ENCODE measurements at places on chromosomes 2 and 18.

DNA sequence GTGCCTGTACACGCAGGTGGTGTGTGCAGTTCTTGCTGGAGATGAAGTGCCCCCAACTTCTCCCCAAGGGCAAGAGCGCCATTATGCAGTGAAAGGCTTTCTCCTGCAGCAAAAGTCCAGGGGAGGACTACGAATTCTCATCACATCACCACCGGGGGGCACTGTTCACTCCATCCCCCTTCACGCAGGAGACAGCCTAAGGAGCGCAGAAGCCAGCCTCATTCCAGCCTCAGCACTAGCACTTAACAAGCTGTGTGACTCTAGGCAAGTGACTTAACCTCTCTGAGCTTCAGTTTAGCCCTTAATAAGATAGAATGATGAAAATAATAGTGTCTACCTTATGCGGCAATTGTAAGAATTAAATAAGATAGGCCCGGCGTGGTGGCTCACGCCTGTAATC is 32.3 kb downstream of the DNMT3A start:
- peak; percentile 57 for DNase-seq

DNA sequence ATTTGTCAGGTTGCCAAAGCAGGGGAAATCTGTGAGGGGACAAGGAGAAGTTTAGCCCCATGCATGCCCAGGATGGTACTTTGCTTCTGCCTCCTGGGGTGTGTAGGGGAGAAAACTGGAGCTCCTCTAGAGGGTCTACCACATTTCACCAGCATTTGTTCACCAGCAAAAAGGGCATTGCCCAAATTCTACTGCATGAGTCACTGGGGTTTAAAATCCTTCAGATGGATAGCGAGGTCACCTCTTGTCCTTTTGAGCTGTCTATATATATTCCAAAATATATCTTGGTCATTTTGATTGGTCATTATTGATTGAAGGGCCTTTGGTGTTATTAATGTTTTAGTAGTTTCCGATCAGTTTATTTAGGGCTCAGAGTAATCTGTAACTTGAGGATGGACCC is 18.7 kb downstream of the FHOD3 start:
- DNase-seq: no peak

DNA sequence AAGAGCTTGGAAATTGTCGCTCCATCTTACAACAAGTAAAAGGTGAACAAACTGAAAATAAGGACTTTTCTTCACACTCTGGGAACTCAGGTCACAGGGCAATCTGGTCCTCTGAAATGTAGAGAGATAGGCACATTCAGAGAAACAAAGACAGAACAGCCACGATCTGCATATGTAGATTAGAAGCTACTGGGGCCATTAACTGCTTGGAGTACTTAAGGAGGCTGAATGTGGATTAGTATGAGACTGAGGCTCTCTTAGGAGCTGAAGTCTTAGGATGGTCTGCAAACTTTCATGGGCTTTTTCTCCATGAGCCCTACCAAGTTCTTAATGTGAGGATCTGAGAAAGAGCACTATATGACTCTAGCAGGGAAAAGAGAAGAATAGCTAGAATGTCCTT is 265.3 kb upstream of the NXPH2 start:
- no peak for DNase-seq

- no peak for DNase-seq
Observed at GRCh38 chr2:181314551-181314950, 142.6 kb upstream of the ITGA4 start.

DNA sequence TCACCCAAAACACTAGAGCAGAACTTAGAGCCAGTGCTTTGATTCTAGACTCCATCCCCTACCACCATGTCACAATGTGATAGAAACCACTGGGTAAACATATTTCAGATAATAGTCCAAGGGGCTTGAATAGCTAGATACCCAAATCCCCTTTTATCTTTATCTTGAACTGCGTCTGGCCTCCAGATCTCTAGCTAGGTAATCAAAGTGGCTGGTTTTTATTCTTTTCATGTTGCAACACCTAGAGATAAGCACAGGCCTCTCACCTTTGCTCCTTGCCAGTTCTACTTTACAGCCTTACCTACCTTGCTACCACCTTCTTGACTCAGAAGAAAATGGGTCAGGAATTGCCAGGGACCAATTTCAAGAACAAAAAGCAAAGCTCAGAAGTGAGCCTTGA is 171.2 kb downstream of the C1D start:
- no peak for DNase-seq

DNA sequence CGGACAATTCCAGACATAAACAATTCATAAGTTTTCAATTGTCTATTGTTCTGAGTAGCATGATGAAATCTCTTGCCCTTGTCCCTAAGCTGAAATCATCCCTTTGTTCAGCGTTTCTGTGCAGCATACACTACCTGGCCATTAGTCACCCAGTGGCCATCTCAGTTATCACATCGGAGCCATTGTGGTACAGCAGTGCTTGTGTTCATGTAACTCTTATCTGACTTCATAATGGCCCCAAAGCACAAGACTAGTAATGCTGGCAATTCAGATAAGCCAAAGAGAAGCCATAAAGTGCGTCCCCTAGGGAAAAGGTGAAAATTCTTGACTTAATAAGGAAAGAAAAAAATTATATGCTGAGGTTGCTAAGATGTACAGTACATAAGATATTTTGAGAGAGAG is 127.2 kb downstream of the FHOD3 start:
- DNase-seq: no peak

DNA sequence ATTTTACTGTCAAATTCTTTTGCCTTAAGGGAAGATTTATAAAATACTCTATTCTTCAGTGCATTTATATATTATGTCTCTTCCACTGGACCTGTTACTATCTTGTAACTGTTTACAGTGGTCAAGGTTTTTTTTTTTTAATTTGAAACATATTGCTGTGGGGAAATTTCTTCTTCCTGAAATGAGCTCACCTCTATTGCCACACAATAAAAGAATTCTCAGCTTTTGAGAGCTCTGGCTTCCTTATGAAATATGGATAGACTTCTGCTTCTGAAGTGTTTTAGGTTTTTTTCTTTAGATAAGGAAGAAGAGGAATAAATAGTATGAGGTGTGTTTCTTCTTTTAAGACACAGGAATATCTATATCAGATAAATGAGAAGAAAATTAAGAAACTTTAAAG is 7.7 kb downstream of the VRK2 start:
- DNase-seq: no peak

DNA sequence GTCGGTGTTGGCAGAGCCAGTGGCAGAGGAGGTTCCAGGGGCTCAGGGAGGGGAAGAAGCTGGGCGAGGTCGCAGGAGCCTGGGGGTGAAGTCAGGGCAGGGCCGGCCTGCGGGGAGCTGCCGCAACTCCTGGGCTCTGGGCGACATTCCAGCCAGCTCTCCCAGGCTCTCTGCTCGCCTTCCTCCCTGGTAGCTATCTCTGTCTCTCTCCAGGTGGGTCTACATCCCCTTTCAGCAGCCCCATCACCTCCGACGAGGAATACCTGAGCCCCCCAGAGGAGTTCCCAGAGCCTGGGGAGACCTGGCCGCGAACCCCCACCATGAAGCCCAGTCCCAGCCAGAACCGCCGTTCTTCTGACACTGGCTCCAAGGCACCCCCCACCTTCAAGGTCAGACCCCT is 27.0 kb downstream of the SPEG start:
- DNase-seq: no peak

- DNase-seq: no peak
Observed at GRCh38 chr2:107932488-107932887, 53.8 kb upstream of the SLC5A7 start.

DNA sequence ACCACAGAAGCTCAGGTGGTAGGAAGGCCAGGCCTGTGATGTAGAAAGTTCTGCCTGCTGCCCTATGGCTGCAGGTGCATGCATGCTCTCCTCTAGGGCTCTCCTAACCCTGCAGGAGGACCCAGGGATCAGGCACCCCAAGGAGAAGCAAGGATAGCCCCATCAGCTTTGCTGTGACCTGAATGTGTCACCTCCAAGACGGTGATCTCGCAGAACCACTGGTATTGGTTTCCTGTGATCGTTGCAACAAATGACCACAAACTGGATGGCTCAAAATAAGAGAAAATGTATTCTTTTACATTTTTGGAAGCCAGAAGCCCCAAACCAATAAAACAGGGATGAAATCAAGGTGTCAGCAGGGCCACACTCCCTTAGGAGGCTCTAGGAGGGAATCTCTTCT is 327.3 kb downstream of the BCL11A start:
- DNase-seq: no peak

GRCh38 chr2:29368659-29369040 is 253.4 kb downstream of the CLIP4 start:
- DNase-seq: no peak

DNA sequence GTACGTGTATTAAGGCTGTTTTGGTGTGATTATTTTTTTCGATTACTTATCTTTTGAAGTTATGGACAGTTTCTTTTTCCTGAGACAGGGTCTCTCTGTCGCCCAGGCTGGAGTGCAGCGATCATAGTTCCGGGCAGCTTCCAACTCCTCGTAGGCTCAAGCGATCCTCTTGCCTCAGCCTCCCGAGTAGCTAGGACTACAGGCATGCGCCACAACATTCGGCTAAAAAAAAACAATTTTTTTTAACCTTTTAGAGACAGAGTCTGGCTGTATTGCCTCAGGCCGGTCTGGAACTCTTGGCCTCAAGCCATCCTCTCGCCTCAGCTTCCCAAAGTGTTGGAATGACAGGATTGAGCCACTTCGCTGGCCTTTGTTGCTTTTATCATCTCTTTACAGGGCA is 945 bp downstream of the HAT1 start:
- no peak for DNase-seq

DNA sequence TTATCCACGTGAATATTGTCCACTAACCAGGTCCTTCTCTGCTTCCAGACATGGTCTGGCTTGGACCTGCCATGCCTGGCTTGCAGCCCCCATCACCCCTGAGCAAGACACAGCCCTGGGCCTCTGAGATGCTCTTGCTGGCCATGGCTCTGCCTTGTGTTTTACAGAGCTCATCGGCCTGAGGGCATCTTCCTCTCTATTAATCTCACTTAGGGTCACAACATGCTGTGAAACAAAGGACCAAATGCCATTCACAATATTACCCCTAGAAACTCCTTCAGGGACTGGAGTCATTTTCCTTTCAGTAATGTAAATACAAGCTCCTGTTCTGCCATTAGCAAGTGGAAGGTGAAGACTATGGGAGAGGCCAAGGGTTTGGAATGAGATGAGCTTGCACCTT is 6.8 kb upstream of the TPO start:
- no peak for DNase-seq

DNA sequence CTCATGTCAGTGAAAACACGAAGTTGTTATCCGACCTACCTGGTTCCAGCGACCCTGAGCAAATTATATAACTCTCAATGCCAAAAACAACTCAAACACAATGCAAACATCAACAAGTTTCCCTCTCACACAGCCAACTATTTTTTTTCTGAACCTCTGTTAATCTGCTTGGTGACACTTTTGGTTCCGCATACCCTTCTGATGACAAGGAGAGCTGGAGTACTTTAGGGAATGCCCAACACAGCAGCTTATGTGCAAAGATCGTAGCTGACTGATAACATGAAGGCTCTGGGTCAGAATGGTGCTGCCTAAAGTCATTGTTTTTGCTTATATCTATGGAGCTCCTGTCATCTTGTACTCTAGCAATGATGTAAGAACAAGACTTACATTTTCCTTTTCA is 72.7 kb upstream of the CCDC68 start:
- DNase-seq: no peak

- no peak for DNase-seq
Observed at GRCh38 chr2:38076152-38076709, 280 bp upstream of the CYP1B1 start.

DNA sequence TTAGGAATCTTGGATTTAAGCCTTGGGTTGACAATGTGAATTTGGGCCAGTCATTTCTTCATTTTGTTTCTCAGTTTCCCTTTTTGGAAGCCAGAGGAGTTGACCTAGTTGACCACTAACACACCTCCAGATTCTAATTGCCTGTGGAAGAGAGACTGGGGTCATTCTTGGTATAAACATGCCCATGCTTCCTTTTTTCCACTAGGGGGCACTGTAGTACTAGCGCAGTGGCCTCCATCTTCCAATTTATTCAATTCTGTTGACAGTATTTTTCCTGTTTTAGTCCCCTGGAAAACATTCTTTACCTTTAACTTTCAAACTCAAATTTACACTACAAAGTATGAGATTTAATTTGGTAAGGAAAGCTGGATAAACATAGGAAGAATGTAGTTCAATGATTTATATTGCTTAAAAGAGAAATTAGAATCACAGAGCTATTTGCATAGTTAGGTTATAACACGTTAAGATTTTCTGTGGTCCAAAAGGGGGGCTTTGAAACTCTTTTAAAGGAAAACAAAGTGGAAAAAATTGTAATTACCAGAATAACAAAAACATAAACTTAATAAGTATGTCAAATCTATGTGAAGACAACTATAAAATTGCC is 57.5 kb upstream of the AGPS start:
- DNase-seq: no peak

DNA sequence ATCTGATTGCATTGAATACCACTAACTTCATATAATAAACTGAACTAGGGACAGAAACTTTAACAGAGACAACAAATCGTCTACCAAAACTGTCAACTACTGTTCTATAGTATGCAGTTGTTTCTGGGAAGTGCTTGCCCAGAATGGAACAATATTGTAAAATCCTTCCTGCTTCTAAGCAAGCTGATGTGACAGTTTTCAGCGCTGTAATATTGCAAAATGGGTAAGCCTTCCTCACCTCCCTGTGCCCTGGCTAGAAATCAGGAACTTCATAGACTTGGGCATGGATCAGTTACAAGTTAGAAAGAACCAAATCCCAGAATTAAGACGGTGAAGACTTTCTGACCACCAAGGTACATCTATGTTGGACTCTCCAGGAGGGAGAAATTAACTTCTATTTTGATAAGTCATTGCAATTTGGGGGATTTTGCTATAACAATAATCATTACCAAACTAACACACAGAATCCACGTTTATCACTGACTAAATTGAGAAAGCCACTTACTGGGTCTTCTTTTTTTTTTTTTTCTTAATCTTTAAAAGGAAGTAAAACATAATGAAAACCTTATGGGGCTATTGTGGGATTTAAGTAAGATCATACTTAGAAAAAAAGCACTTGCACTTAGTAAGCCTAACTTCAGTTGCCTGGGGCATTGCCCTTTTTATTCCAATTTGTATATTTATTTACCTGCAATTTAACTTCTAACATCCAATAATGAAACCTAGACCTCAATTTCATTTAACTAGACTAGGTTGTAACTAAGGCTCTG is 261.5 kb downstream of the TRIB2 start:
- no peak for DNase-seq
